Caki2 (cell line): ENCODE measurements at places on chromosomes 2 and 18. TPM values are rescaled to one million over a fixed set of nuclear protein-coding genes. Genes with fewer than 3 reads are reported as not detected.
A peak's percentile ranks its signal among the peaks of the same experiment; 100 is the strongest.

DNA sequence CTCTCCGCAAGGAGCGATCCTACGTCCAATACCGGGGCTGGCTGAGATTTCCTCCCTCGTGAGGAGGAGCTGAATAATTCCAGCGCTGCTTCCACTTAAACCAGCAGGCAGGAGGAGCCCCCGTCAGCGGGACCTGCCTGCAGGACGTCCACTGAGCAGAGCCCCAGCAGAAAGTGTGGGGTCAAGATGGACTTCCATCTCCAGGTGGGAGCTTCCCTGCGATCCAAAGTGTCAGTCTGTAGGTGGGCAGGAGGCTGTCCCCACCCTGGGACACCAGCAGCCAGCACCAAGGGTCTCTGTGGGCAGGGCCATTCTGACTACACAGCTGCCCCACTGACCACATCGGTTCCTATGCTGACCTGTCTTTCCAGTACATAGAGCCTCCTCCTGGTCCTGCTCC is 462 bp upstream of the OTOS start:
- no peak for DNase-seq

GRCh38 chr18:31720867-31721266 is 36.5 kb upstream of the B4GALT6 start:
- DNase-seq: no peak

CHRNG gene
- not detected in 2 replicates for total RNA-seq

EVX2 gene
- total RNA-seq: not detected in 2 replicates

GRCh38 chr2:172119089-172119488 is 16.4 kb upstream of the DLX2 start:
- DNase-seq: no peak

DNA sequence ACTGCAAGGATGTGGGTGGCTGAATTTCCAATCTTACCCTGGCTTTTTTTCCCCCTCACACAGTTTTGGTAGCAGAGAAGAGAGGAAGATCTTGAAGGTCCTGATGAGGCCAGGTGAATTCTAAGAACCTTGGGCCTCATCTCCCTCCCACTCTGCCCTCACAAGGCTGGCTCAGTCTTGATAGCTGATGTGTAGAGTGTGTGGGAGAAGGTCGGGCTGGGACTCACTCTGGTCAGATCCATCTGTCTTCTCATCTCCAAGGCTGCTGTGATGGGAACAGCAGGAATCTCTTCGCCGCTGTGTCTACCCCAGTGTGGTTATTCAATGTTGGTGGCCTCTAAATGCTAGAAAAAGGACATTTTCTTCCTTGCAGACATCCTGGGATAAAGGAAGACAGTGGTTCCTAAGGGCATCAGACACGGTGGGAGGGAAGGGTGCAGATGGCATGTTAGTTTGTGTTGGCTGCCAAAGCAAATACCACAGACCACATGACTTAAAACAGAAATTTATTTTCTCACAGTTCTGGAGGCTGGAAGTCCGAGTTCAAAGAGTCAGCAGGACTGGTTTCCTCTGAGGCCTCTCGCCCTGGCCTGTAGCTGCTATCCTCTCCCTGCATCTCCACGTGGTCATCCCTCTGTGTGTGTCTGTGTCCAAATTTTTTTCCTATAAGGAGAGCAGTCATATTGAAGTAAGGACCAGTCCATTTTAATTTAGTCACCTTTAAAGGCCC is 37.6 kb upstream of the MGAT4A start:
- DNase-seq: peak; percentile 49

PAX3 gene
- not detected in 2 replicates for total RNA-seq

DNA sequence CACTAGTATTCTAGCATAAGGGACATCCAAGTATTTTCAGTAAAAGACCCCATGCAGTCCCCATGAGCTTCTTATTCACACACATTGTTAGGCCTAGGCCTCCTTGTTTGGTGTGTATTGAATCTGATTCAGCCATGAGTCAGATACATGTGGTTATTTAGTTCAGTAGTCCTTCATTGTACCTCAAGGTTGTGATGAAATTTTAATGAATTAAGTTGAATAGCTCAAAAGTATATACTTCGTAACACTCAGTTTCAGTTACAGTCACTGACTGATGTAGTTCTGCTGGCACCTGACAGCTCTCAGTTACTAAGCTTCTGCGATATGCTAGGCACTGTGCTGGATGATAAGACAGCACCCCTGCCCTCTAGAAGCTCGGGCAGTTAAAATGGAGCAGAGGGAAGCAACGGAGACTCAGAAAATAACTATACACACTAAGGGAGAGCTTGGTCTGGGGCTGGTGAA is 86.4 kb downstream of the XRCC5 start:
- DNase-seq: peak; percentile 37

LOXL3 gene
- total RNA-seq: 0.81 and 2.2 TPM in 2 replicates

DNA sequence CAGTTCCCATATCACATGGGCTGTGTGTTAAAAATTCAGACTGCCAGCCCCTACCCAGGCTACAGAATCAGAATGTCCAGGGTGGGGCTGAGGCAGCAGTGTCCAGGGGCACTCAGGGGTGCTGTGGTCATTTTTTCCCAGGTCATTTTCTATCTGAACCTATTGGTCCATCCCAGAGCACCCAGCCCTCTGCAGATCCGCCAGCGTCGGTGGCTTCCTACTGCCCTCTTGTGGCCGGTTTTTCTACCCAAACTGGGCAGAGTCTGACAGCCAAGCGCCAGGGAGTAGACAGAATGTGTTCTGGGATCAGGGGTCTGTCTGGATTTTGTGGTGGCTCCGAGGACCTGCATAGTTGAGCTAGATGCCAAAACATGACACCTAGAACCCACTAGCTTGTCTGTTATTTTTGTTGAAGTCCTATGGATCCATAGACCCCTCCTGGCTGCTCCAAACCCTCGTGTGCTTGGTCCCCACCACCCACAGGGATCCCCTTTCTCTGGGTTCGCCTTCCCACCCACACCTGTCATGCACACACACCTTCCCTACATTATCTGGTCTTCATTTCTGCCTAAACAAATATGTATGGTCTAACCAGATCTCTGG is 34.1 kb upstream of the RMDN2 start:
- peak; percentile 52 for DNase-seq

DNA sequence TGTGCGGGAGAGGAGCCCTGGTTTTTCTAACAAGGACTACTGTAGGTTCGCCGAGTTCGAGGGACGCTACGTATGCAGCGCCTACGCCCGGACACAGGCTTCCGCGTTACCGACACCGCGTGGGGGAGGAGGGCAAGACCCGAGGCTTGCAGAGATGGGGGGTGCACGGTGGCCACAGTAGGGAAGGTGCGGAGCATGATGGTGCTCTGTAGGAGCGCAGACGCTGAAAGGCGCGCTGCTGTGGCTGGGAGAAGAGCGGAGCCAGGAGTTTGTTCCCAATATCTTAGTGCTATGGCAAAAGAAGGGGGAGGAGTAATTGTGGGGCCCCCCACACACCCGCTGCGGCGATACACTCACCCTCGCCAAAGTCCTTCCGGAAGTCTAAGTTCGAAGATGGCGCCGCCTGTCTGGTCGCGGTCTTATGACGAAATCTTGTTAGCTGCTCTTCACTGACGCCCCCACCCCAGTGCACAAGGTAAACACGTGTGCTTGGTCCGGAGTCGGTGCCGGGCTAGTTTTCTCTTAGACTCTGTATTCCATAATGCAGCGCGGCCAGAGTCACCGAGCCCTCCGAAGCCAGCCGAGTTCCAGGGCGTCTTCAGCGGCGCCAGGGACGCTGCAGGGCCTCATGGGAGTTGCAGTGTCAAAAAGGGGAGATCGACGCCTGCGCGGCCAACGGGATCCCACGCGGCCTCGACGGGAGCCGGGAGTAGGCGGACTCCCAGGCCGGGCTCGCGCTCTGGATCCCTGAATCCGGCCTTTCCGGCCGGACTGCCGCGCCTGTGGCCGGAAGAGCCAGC is at the start of gene GTF3C2:
Gene GTF3C2, minus strand, starts transcription at position 383 of the 800 bp plus-strand sequence. CDS start 13,210 bp downstream, outside the sequence.
- peak; percentile 99 for DNase-seq

SIX3 gene
- not detected in 2 replicates for total RNA-seq

DNA sequence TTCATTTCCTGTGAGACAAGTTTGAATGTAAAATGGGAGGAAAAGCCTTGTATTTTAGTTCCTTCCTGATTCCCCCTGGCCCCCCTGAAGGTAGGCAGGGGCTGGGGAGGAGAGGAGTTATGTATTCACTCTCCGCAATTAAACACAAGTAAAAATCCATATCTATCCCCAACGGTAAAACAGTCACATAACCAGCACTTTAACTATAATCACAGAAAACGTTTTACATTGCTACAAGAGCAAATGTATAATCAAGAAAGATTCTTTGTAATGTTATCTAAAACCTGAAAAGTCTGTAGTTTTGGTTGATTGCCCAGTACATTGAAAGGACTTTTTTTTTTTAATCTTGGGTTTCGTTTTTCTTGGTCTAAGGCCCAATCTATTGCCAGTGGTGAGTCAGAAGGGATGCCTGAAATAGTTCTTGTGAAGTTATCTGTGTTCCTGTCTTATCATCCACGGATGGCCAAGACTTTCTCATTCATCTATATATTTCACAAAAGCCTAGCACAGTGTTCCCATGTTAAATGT is 34.5 kb upstream of the CCNYL1 start:
- DNase-seq: peak; percentile 85

IL1R2 gene
- total RNA-seq: 0.78 and 3.2 TPM in 2 replicates

GRCh38 chr2:30661173-30662107 is 145.8 kb downstream of the CAPN13 start:
- DNase-seq: no peak

- no peak for DNase-seq
Observed at GRCh38 chr2:19751631-19752030, 150.2 kb downstream of the TTC32 start.

GRCh38 chr2:2646433-2647051 is 315.5 kb upstream of the MYT1L start:
- DNase-seq: peak; percentile 51

DNA sequence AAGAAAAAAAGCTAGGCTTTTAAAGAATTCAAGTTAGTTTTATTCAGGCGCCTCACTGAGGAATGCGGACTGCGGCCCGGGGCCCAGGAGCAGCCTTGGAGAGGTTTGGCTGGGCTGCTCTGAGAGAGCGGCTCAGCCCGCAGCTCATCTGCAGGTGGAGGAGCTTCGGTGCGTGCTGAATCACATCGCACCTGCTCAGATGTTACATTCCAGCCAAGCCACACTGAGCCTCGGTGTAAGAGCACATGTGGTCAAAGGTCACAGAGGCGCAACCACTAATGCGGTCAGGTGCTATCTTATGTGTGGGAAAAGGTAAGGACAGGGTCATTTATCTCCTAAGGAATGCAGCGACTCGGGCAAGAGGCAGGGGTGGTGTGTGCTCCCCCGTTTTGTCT is 17.1 kb upstream of the CNDP1 start:
- DNase-seq: no peak

DNA sequence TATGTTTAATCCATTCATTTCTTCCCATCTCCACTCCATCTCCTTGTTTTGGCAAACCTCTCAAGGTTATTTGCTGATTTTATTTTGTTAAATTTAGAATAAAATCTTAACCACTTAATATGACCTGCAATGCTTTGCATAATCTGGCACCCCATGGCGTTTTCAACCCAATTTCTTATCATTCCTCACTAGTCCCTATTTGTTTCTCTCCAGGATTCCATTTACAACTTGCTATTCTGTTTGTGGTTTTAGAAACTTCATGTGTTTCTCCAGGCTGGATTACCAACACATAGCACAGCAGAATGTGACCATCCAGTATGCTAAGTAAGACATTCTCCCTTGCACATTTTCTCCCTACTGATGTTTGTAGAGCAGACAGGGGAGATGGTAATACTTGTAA is 749.2 kb upstream of the FSHR start:
- no peak for DNase-seq

TOGARAM2 gene
- not detected in 2 replicates for total RNA-seq

DNA sequence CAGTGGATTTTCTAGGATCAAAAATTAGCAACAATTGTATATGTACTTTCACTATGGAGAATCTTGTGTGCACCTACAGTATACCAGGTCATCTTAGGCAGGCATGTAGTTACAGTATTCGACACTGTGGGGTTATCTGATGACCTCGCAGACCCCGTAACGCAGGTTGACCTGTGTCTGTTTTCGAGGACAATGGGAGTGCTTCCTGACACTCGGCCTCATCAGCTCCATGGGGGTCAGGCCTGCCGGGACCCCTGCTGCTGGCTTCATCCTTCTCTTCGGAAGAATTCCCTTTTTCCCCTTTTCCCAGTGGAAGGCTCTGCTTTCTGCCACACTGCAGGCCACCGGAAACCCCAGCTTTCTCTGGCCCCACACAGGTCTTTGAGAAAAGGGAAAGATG is 102.8 kb upstream of the TMEM18 start:
- no peak for DNase-seq

DNA sequence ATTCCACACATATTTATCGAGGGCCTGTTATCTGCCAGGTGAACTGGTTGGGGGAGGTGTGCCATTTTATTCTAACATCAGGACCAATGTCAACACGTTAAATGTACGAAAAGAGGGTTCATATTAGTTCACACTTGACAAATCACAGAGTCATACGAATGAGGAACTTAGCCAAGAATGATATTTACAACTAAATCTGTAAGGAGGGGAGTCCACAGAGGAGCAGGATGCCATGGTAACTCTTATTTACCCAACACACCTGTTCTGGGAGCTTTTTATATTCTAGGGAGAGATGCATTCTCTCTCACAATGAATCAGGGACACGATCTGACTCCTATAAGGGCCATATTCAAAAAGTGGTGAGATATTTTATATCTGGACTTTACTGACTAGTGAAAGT is 144.1 kb downstream of the CDC42EP3 start:
- no peak for DNase-seq

- DNase-seq: no peak
Observed at GRCh38 chr18:56873441-56874140, 222.4 kb downstream of the WDR7 start.

- no peak for DNase-seq
Observed at GRCh38 chr2:108171657-108172056, 68.1 kb upstream of the SULT1C3 start.

- no peak for DNase-seq
Observed at GRCh38 chr18:32549248-32550110, 78.8 kb upstream of the GAREM1 start.

- no peak for DNase-seq
Observed at GRCh38 chr2:197784956-197785941, at the start of gene BOLL. Gene BOLL, minus strand, starts transcription at chr2:197785319. Its CDS starts 3,469 bp downstream, at chr2:197781850.

DNA sequence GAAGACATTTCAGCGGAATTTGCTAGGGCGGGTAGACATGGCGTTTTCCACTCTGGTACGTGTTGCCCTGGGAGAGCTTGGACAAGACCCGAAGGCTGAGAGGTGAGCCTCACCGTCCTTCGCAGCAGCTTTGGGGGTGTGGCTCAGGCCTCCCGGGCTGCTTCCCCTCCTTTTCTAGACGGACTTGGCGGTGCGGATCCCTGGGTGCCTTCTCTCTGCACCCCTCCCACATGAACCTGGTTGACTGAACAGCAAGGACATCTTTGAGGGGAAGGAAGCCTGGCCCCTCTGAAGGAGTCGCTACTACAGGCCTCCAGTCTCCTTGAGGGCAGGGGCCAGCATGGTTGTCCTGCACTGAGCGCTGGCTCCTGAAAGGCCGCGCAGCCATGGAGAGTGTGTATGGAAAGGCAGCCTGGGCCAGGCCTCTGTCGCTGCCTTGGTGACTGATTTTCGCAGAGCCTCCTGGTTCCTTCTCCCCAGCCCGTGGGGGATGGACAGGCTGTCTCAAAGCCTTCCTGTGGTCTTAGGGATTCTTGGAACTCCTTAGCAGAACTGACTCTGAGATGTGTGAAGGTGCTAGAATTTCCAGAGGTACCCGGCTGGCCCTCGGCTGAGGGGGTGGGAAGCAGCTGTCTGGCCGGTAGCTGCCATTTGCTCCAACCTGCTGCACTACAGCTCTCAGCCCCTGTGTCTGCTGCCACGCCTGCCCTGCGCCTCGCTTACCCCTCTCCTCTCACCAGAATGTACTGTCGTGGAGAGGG is 9.9 kb downstream of the CNNM4 start:
- no peak for DNase-seq

RTP5 gene
- not detected in 2 replicates for total RNA-seq
